ENCODE measurements at places on chromosomes 3 and 15. TPM values are rescaled to one million over a fixed set of nuclear protein-coding genes. Genes with fewer than 3 reads are reported as not detected.

Gene GP9
- total RNA-seq, result not detected

DNA sequence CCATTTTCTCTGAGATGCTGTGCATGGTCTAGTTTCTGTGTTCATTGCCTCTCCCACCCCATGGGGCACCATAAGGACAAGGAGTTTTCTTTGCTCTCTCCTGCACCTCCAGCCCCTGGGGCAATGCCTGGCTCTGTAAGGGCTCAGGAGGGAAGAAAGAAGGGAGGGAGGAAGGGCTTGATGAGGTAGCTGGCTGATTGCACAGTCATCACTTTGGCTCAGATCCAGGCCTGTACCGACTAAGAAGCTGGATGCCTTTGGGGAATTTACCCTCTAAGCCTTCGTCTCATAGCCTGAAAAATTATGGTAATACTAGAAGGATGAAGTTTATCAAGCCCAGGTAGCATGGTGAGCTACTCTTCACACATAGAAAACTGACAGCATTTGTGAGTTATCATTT lies 382.9 kb downstream of the GABRG3 start:
- no peaks in the 10 kb centered on the region for H3K27me3 ChIP-seq
- no peaks in the 10 kb centered on the region for H3K36me3 ChIP-seq
- H3K4me1 ChIP-seq, result no peaks in the 10 kb centered on the region
- H3K27ac ChIP-seq, result no peak overlapping the region
- no peak overlapping the region for H3K4me3 ChIP-seq

GRCh38 chr3:150577855-150578254 lies 25.3 kb upstream of the SELENOT start:
- H3K36me3 ChIP-seq, result peaks cover 54% of the 10 kb centered on the region
- H3K27ac ChIP-seq, result no peak overlapping the region
- H3K4me3 ChIP-seq, result no peak overlapping the region

DNA sequence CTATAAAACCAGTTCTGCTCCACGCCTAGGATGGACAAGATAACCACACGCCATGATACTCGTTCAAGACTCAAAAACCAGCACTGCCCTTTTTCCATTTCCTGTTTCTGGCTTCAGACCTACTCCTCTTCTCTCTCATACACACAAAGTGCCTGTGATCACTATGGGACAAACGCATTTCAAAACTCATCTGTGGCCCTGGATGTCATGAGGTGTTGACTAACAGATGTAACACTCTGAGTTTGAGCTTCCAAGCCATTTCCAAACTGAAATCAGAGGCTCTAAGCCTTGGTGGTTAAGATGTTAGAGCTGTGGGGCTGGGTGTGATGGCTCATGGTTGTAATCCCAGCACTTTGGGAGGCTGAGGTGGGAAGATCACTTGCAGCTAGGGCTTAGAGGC lies 55.7 kb upstream of the LMOD3 start:
- no peak overlapping the region for H3K4me3 ChIP-seq
- H3K27ac ChIP-seq, result no peak overlapping the region
- peaks cover 30% of the 10 kb centered on the region for H3K36me3 ChIP-seq
- peaks cover 9% of the 10 kb centered on the region for H3K4me1 ChIP-seq

DNA sequence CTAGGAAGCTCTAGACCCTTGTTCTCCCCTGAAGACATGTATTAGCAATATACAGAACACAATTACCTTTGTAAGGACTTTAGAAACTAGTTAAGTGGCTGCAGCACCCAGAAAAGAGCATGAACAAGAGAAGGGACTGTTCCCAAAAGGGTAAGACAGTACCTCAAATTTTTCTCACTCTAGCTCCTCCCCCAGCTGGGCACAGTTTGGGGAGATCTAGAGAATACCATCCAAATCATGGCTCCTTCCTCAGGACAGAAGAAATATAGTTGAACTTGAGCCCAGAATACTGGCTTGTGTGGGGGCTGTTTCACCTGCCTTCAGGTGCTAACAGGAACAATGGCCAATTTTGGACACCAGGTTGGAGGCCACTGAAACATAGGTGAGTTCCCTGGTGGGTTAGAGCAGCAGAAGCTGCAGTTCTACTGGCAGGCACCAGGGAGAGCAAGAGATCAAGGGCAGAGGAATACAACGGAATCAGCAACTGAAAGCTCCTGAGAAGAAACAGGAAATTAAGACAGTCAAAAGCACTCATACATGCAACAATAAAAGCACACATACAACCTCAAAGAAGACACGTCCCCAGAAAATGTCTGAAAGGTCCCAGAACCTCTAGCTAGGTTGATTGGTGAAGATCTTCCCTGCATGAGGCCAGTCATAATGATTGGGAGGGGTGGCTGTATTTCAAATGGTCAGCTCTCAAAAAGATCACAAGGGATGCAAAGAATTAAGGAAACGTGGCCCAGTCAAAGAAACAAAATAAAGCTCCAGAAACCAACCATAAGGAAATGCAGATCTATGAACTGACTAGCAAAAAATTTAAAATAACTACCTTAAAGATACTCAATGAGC lies 104.9 kb upstream of the ASB14 start:
- peaks cover 17% of the 10 kb centered on the region for H3K27me3 ChIP-seq
- H3K27ac ChIP-seq, result peak overlapping the region; percentile 85
- peak; percentile 73 for DNase-seq
- peak overlapping the region; percentile 5 for H3K4me3 ChIP-seq
- H3K4me1 ChIP-seq, result peaks cover 19% of the 10 kb centered on the region
- H3K36me3 ChIP-seq, result no peaks in the 10 kb centered on the region

Gene MUSTN1
- total RNA-seq, result 2.8 TPM

DNA sequence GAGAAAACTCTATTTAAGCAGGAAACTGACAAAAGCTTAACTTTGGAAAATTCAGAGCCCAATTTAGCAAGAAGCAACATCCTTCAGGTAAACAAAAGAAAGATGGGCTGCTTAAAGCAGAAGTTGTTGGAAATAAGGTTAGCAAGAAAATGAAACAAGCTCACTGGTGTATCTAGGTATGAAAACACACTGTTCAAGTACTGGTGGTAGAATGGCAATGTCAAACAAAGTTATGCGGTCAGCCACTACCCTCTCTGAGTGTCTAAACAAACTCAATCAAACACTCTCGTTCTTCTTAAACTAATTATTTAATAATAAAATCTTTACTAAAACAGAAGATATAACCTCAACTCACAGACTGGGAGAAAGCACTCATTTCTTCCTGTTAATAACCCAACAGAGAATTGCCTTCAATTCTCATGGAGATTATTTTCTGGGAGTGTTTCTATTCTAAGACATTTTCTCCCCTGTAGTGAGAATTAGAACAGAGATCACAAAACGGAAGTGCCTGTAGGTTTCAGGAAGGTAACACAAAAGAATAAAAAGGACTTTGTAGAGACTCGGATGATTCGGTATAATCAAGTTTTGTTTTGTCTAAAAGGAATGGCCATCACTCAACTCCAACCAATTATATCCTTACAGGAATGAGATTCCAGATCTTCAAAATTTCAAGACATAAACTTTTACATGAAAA lies 28.9 kb downstream of the PRICKLE2 start:
- peaks cover 2% of the 10 kb centered on the region for H3K27me3 ChIP-seq
- H3K27ac ChIP-seq, result no peak overlapping the region
- no peak overlapping the region for H3K4me3 ChIP-seq
- no peak for DNase-seq
- H3K36me3 ChIP-seq, result no peaks in the 10 kb centered on the region

GRCh38 chr3:11244121-11244677 lies 28.0 kb upstream of the ATG7 start:
- H3K36me3 ChIP-seq, result peaks cover 4% of the 10 kb centered on the region
- H3K4me1 ChIP-seq, result peaks cover 5% of the 10 kb centered on the region
- no peak overlapping the region for H3K27ac ChIP-seq
- no peak overlapping the region for H3K4me3 ChIP-seq
- H3K27me3 ChIP-seq, result no peaks in the 10 kb centered on the region

All from activated CD4-positive, alpha-beta T cell treated with anti-CD3 and anti-CD28 coated beads, Interleukin-2, amount 10 ng/mL, durations not matched to agents 7 days and 5 days (primary cell).